ENCODE measurements at places on chromosomes 7 and 10.

GRCh38 chr10:86327954-86328725, 38.5 kb downstream of the GRID1 start:
- DNase-seq, result no peak

- DNase-seq, result no peak
Measured at GRCh38 chr7:41785840-41786239, 83.0 kb upstream of the INHBA start.

GRCh38 chr7:130650611-130651120, 17.9 kb downstream of the COPG2 start:
- DNase-seq, result no peak

GRCh38 chr10:110872984-110873923, 1.5 kb downstream of the PDCD4 start:
- no peak for DNase-seq

DNA sequence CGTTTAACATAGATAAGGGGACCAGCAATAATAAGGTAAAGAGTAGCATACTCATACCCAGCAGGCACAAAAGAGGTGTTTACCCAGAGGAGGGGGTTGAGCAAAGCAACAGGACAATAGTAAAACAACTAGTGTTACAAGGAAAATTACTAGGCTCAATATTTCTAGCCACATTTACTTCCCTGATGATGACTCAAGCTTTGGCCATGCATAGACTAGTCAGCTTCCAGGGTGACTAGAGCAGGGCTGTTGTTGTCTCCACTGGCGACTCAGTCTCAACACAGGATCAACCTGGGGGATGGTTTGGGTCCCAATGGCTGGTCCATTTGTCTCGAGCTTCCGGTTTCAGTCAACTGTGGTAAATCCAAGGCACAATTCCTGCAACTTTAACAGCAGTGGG, 217.7 kb upstream of the KCND2 start:
- no peak for DNase-seq

DNA sequence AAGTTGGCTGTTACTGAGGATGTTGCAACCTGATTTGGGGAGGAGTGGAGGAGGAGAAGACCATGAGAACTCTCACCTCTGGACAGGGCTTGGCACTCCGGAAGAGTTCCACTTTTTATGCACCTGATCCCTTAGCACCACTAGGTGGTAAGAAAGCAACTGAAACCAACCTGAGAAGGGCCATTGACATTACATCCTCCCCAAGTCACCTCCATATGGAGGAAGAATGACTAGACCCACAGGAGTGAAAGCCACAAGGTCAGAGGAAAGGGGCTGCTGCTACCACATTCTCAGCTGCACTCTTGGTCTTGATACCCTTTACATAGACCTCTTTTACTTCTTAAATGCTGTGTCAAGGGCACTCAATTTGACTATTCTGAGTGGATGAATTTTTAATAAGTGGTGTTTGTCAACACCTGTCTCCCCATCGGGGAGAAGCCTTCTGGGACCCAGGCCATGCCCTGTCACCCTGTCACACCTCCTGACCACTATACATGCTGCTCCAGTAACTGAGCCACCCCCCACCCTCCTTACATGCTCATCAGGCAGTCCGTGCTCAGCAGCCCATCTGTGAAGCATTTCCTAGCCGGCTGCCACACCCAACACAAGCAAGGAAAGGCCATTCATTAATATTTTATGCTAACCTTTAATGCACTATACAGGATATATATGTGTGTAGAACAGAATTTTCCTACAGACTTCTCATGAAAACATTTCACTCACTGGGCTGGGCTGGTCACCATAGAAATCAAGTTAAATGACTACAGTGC, 362.9 kb downstream of the GFRA1 start:
- DNase-seq, result no peak

DNA sequence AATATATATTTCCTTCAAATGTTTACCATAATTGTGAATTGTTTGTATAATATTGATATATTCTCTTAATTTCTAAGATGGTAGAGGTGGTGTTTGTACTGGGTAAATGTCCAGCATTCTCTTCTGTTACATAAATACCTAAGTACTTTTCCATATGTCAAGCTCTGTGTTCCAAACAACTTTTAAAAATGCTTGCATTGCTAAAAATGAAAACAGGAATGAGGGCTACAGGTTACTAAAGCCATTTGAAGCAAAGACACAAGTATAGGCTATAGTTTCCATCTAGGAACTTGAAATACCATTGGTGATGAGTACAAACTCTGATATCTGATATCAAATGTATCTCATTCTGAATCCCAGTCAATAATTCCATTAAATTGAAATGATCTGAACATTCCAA, 233.6 kb upstream of the SORCS1 start:
- no peak for DNase-seq

- DNase-seq, result no peak
Measured at GRCh38 chr7:99032928-99033327, 111.0 kb downstream of the SMURF1 start.

DNA sequence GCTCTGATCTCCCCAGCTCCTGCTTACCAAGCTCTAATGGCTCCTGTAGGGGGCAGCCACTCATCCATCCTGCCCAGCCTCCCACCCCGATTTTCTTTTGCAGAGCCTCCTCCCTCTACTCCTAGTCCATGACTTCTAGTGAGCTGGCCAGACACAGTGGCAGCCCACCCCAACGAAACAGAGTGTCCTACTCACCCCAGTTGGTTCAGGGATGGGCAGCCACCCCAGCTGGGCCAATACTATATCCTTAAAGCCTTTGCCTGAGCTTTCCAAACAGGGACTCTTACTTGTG, 77.1 kb downstream of the GRID1 start:
- DNase-seq, result no peak

GRCh38 chr10:124597846-124598165, 136.2 kb downstream of the LHPP start:
- DNase-seq, result no peak
